ENCODE measurements at places on chromosomes 12 and 14.

- no peak for DNase-seq
Observed at GRCh38 chr12:11840366-11840765, 190.9 kb downstream of the ETV6 start.

DNA sequence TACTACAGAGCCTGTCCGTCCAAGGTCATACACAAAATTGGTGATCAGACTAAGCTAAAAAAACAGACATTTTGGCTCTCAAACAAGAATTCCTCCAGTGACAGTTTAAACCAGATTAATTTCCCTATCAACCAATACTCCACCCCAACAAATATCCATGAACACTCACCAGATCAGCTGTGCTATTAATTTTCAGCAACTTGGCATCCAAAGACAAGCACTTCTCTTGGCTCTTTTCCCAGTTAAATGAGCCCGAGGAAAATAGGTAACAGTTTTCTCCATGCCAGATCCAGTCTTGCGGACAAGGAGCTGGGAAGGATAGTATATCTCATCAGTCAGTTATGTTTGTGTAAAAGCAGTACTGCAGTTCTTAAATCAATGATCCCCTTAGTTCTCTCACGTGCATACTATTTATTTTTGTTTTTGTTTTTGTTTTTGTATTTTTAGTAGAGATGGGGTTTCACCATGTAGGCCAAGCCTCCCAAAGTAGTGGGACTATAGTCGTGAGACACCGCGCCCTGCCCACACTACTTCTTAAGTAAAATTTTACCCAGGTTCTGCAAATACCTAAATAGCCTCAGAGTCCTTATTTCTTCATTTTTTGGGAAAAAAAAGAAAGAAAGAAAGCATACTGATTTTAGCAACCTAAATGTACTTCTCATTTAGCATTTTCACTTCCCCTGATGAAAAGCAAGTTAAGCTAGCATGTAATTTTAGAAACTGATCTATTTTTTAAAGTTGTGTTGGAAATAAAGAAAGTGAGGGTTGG, 11.1 kb downstream of the OLR1 start:
- DNase-seq: no peak

GRCh38 chr14:105096206-105096875, 31.1 kb upstream of the GPR132 start:
- no peak for DNase-seq

- no peak for DNase-seq
Observed at GRCh38 chr12:6262623-6263022, 47.9 kb upstream of the PLEKHG6 start.

DNA sequence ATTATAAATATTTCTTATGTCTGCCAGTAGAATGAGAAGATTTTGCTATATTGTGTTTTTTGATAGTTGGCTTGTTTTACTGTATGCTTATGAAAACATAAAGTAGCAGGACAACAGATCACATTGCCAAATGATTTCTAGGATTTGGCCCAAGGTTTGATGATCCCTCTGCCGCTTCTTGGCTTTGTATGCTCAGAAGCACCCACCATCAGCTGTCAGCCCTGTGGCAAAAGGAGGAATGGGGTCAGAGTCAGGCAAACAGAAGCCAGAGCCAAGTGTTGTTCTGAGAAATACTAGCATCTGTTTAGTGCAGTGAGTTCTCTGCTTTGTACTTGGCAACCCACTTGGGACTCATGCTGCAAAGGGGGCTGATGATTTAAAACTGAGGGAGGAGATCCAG, 152.2 kb downstream of the PDE3A start:
- no peak for DNase-seq

DNA sequence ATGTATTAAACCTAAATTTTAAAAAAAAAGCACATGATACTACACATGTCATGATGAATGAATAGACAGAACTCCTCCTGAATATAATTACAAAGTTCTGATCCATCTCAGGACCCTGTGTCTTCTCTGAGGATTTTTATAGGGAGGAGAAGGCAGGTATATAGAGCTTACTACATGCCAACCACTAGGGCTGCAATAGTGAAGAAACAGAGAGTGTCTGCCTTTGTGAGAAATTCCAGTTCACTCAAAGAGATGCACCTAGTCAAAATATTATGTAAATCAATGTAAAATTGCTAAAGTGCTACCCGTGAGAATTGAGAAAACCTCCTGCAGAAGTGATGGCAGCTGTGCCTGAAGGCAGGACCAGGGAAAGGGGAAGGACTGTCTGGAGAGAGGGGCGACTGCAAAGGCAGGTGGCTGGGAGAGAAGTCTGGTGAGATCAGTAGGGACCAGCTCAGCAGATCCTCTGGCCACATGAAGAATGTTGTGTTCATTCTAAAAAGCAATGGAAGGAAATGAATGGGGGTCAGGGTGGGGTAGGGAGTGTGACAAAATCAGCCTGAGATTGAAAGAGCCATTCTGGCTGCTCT, 15.1 kb downstream of the ABHD4 start:
- DNase-seq: no peak

DNA sequence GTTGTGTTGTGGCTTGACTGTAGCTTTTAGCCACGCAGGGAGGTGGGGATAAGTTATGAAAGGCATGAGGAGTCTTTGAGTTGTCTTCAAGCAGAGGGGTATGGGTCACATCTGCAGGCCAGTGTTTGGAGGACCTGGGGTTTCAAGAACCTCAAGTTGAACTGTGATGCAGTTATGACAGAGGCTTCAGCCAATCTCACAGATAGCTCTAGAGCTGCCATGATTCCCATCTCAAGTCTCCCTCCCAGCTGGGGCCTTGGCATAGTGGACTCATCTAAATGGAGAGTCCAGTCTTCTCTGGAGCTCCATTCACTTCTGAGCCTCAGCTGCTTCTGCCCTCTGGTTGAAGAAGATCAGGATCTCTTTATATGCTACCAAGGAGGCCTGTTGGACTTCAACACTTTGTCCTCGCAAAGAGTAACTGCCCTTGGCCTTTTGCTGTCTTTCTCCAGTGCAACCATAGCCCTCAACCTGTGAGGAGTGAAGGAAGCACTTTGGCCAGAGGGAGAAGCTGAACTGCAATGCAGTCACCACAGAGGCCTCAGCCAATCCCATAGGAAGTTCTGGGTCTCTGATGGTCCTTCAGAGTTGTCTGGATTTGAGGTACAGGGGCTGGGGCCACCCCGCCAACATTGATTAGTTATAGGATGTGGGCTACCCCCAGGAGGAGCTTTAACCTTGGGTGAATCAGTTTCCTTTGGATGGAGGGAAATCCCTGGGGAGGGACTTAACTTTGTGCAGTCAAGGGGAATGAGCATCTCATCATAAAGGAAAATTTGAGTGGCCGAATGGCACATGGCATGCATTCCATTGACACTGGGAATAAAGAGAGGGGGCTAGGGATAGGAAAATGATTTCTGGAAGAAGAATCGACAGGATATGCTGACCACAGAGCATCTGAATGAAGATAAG, 230.5 kb downstream of the PCNX1 start:
- no peak for DNase-seq

GRCh38 chr14:43855556-43855955, 651.5 kb downstream of the FSCB start:
- DNase-seq: no peak

GRCh38 chr12:25056011-25056410, 107.1 kb upstream of the BCAT1 start:
- no peak for DNase-seq

All from 8988T (cell line).